ENCODE measurements at places on chromosomes 5 and 9.

- no peak for DNase-seq
- no peaks in the 10 kb centered on the region for H3K27me3 ChIP-seq
- peaks cover 13% of the 10 kb centered on the region for H3K4me1 ChIP-seq
These were observed 173.9 kb downstream of the C9orf50 start for GRCh38 chr9:129446828-129447550.

DNA sequence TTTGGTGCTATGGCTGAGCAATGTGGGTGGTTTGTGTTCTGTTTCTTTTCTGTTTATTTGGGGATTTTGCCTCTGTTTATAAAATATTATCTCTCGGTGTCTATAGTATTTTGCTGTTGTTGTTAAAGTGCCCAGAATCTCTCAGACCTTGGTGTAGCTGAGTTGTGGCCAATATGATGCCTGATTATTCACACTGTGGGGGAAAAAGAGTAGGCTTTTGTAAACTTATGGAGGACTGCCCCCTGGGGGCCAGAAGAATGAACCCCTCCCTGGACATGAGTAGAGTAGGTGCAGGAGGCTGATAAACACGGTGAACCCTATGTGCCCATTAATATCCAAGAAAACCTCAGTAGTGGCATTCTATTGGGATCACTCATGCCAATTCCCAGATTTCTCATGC lies 49.0 kb upstream of the DPYSL3 start:
- H3K4me1 ChIP-seq = peaks cover 24% of the 10 kb centered on the region
- H3K36me3 ChIP-seq = no peaks in the 10 kb centered on the region
- H3K4me3 ChIP-seq = no peak overlapping the region
- H3K27me3 ChIP-seq = no peaks in the 10 kb centered on the region
- DNase-seq = peak; percentile 34

DNA sequence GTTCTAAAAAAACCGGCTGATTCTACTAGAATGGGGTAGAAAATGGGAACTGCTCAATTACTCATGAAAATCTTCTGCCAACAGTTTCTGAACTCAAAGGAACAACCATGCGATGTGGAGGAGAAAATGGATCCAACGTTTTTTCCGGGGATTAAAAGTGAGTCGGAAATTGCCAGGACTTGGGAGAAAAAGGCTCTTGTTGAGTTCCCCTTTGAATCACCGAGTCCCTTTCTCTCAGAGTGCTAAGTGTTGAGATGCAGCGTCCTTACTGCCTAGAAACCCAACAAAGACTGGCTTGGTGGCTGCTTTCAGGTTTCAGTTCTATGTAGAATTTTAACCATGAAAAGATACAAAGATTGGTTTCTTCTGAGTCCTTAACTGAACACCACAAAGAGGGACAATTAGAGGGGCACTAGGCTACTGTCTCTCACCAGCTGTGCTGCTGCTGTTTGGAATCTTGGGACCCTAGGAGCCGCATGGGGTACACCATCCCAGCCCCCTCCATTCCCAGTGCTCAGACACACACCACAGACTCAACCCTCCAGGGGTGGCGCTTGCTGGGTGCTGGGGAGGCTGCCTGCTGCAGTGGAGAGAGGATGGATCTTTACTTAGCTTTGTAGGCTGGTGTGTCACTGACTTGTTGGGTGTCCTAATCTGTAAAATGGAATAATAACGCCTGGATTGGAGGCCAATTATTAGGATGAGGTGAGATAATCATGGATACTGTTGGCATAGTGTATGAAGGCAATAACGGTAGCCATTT lies 21.5 kb upstream of the NEUROG1 start:
- H3K27ac ChIP-seq = no peak overlapping the region
- H3K36me3 ChIP-seq = no peaks in the 10 kb centered on the region
- H3K4me3 ChIP-seq = no peak overlapping the region
- DNase-seq = no peak

DNA sequence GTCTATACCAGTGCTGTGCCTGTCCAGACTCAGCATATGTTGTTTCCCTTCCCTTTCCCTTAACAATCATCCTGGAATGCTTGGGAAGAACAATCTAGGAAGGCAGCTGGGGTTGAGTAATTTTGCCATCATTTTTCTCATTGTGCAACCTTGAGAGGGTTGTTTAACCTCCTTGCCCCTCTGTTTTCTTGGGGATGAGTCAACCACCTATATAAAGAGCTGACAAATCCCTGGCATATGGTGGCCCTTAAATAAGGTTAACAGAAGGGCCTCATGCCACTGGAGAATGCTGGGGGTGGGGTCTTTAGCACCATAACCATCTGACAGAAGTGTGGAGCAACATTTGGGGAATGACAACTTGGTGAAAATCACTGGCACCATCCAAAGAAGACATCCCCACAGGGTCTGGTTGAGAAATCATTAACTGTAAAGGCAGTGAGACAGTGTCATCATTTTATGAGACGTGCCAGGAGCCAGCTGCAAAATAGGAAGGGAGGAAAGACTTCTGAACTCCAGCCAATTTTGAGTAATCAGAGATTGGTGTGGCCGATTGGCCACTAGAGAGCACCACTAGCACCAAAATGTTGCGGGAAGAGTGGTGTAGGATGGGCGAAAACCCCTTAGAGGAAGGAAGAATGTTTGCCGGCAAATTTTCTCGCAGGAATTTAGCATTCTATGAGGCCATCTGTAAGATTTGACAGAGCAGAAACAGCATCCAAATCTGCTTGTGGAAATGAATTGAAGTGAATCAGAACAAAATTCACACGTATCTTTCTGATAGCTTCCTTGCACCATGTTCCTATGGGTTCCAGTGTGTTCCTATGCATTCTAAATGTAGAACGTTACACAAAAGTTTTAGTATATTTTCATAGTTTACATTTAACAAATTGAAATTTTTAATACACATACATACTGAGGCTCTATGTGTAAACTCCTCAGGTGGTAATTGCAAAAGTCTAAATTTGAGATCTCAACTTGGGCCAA lies 113.8 kb downstream of the MSX2 start:
- no peak overlapping the region for H3K4me3 ChIP-seq
- no peaks in the 10 kb centered on the region for H3K4me1 ChIP-seq
- no peak for DNase-seq
- H3K36me3 ChIP-seq = no peaks in the 10 kb centered on the region
- no peaks in the 10 kb centered on the region for H3K27me3 ChIP-seq

- H3K27me3 ChIP-seq = no peaks in the 10 kb centered on the region
- no peak overlapping the region for H3K4me3 ChIP-seq
- H3K4me1 ChIP-seq = peaks cover 23% of the 10 kb centered on the region
These were observed 5.3 kb downstream of the KLF4 start for GRCh38 chr9:107484117-107484723.

- no peak for DNase-seq
- H3K4me1 ChIP-seq = no peaks in the 10 kb centered on the region
- H3K27ac ChIP-seq = no peak overlapping the region
- H3K4me3 ChIP-seq = no peak overlapping the region
These were observed 78.2 kb upstream of the MAN2A1 start for GRCh38 chr5:109611505-109611904.

DNA sequence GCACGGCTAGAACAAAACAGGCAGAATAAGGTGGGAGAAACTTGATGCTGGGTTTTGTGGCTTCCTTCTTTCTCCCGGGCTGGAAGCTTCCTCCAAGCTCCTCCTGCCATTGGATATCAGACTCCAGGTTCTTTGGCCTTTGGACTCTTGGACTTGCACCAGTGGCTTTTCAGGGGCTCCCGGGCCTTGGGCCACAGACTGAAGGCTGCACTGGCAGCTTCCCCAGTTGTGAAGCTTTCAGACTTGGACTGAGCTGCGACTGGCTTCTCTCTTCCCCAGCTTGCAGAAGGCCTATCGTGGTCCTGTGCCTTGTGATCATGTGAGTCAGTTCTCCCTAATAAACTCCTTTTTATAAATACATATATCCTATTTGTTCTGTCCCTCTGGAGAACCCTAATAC lies 364.4 kb downstream of the DNAH5 start:
- H3K4me1 ChIP-seq = no peaks in the 10 kb centered on the region
- no peaks in the 10 kb centered on the region for H3K27me3 ChIP-seq
- no peaks in the 10 kb centered on the region for H3K36me3 ChIP-seq
- no peak for DNase-seq
- no peak overlapping the region for H3K27ac ChIP-seq

DNA sequence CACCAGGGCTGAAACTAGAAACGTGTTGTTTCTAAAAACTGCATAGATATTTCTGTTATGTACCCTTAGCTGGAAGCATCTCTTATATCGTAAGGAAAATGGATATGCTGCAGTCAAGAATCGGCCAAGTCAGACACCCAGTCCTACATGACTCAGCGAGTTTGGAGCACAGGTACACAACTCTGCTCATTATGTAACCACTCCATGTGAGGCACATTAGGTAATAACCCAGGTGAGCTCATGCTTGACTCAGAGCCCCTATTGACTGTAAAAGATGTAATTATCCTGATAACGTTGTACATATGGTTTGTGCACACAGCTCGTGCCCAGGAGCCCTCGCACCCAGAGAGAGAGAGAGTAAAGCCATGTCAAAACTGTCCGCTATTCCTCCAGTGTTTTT lies 593.7 kb upstream of the ACO1 start:
- H3K27ac ChIP-seq = no peak overlapping the region
- H3K4me1 ChIP-seq = no peaks in the 10 kb centered on the region
- no peak overlapping the region for H3K4me3 ChIP-seq
- no peak for DNase-seq
- H3K36me3 ChIP-seq = no peaks in the 10 kb centered on the region

DNA sequence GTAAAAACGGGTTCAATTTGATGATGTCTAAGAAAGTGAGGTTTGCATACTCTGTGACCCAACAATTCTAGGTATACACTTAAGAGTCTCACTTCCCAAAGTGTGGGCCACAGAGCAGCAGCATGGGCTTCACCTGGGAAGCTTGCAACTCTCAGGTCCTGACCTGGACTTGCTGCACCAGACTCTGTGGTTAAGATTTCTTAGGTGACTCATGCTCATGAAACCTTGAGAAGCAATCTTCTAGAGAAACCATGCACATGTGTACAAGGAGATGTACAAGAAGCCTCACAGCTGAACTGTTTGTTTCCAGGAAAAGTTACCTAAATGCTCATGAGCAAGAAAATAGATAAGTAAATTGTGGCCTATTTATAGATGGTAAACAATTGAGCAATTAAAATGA lies 30.0 kb downstream of the DNAJC21 start:
- no peaks in the 10 kb centered on the region for H3K27me3 ChIP-seq
- no peak overlapping the region for H3K27ac ChIP-seq
- DNase-seq = no peak
- H3K4me3 ChIP-seq = no peak overlapping the region
- peaks cover 7% of the 10 kb centered on the region for H3K36me3 ChIP-seq

DNA sequence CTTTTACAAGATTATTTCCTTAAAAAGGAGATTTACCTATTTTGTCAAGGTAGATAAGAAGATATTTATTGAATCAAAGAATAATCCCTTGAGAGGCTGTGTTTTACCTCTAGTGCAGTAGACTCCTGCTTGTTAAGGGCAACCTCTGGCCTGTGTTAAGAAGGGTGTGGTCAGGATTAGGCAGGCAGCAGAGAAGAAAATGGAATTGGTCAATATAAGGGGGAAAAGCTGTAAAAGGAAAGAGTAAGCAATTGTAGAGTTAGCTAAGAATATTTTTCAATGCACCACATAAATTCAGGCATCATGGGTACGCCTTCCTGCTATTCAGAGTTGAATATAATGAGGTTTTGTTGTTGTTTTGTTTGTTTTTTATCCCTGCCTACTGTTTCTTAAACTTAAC lies 6.2 kb downstream of the CCDC125 start:
- no peaks in the 10 kb centered on the region for H3K4me1 ChIP-seq
- no peaks in the 10 kb centered on the region for H3K27me3 ChIP-seq
- no peak overlapping the region for H3K27ac ChIP-seq
- DNase-seq = no peak

DNA sequence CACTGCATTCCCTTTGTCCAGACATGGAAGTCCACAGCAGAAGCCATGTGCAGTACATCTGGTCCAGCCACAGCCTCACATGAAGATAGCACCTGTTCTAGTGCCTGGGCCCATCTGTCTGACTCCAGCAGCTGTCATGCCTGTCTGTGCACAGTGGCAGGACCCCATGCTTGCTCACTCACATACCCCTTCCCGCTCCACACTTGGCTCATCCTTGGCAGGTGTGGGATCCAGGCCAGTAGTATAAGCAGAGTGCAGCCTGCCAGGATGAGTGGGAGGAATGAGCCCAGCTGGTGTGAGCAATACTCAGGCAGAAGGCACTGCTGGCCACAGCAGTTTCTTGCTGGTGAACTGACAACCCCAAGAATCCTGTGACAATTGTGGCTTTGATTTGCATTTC lies 168.0 kb downstream of the PRDM9 start:
- no peaks in the 10 kb centered on the region for H3K4me1 ChIP-seq
- no peaks in the 10 kb centered on the region for H3K27me3 ChIP-seq

DNA sequence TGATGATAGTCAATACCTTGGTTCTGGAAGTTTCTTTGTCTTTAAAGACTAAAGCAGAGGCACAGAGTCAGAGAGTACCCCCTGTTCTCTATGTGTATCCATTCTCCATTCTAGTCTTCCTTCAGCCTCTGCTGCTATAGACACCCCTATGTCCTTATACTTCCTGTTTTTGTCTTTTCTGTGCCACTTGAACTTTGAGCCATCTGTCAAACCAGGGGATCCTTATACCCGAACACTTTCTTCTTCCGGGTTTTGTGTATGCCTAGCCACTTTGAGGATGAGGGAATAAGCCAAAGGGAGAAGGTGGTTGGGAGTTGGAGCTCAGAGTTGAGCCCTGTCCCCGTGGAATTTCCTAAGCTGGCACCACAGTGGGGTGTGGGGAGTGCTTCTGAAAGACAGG lies 61.1 kb upstream of the IL6ST start:
- H3K27me3 ChIP-seq = no peaks in the 10 kb centered on the region
- DNase-seq = no peak
- H3K27ac ChIP-seq = no peak overlapping the region
- H3K4me1 ChIP-seq = peaks cover 15% of the 10 kb centered on the region
- H3K4me3 ChIP-seq = no peak overlapping the region
- H3K36me3 ChIP-seq = no peaks in the 10 kb centered on the region

- H3K4me1 ChIP-seq = peaks cover 15% of the 10 kb centered on the region
- H3K36me3 ChIP-seq = no peaks in the 10 kb centered on the region
- no peak overlapping the region for H3K4me3 ChIP-seq
- peak; percentile 76 for DNase-seq
These were observed 324.4 kb downstream of the ENC1 start for GRCh38 chr5:74316064-74316603.

- H3K4me1 ChIP-seq = no peaks in the 10 kb centered on the region
- H3K27ac ChIP-seq = no peak overlapping the region
- no peak for DNase-seq
- no peak overlapping the region for H3K4me3 ChIP-seq
- H3K36me3 ChIP-seq = no peaks in the 10 kb centered on the region
- H3K27me3 ChIP-seq = no peaks in the 10 kb centered on the region
These were observed 17.1 kb upstream of the FBXL17 start for GRCh38 chr5:108398964-108399363.

GRCh38 chr5:16306812-16307211 lies 127.2 kb upstream of the MARCHF11 start:
- H3K4me3 ChIP-seq = no peak overlapping the region
- H3K4me1 ChIP-seq = no peaks in the 10 kb centered on the region
- H3K27ac ChIP-seq = no peak overlapping the region

GRCh38 chr9:107548298-107549142 lies 59.0 kb upstream of the KLF4 start:
- H3K4me3 ChIP-seq = peak overlapping the region; percentile 22
- no peaks in the 10 kb centered on the region for H3K27me3 ChIP-seq
- no peak overlapping the region for H3K27ac ChIP-seq
- peak; percentile 8 for DNase-seq
